ENCODE measurements at places on chromosomes 6 and 20. TPM values are rescaled to one million over a fixed set of nuclear protein-coding genes. Genes with fewer than 3 reads are reported as not detected.

Gene WFDC2
- 3.7 TPM for total RNA-seq

Gene COL21A1
- 2.7 TPM for total RNA-seq

Gene MLN
- total RNA-seq, result not detected

Gene CST5
- total RNA-seq, result not detected

Gene PAK5
- 36.1 TPM for total RNA-seq

Gene PSORS1C1
- not detected for total RNA-seq

Gene ARFGEF3
- total RNA-seq, result 45.2 TPM

Gene PLN
- total RNA-seq, result 0.74 TPM

Gene SLA2
- total RNA-seq, result under 0.01 TPM

Gene KCNB1
- total RNA-seq, result 9.3 TPM

Gene SOX18
- 1.2 TPM for total RNA-seq

Gene ZBTB12
- total RNA-seq, result 21.9 TPM

Gene METTL24
- total RNA-seq, result 0.98 TPM

Gene SAMD5
- 10.3 TPM for total RNA-seq

Gene FNDC11
- 4.4 TPM for total RNA-seq

Measured in temporal lobe (tissue), 4 donors.